Karpas-422 (cell line): ENCODE measurements at places on chromosomes 3 and 15. TPM values are rescaled to one million over a fixed set of nuclear protein-coding genes. Genes with fewer than 3 reads are reported as not detected.

TMEM266 gene
- total RNA-seq, result not detected in 2 replicates

CHL1 gene
- total RNA-seq, result 9.9 and 23.3 TPM in 2 replicates

CLRN1 gene
- total RNA-seq, result not detected in 2 replicates

CADPS gene
- total RNA-seq, result 0.76 and 1.9 TPM in 2 replicates

ZNF660 gene
- total RNA-seq, result 5.4 and 11.1 TPM in 2 replicates

ARHGEF26 gene
- not detected in 2 replicates for total RNA-seq

FBXO40 gene
- total RNA-seq, result not detected in 2 replicates

CYP19A1 gene
- 2.2 and 2.4 TPM in 2 replicates for total RNA-seq

PLSCR4 gene
- total RNA-seq, result not detected in 2 replicates

MRPL46 gene
- 23.0 and 26.6 TPM in 2 replicates for total RNA-seq

VEPH1 gene
- not detected in 2 replicates for total RNA-seq

NR1I2 gene
- total RNA-seq, result 2.7 and 3.8 TPM in 2 replicates

TMEM207 gene
- not detected in 2 replicates for total RNA-seq

PLA2G4F gene
- total RNA-seq, result not detected in 2 replicates

- H3K4me1 ChIP-seq, result no peaks in the 10 kb centered on the region
- no peaks in the 10 kb centered on the region for H3K36me3 ChIP-seq
- H3K27me3 ChIP-seq, result no peaks in the 10 kb centered on the region
- no peak overlapping the region for H3K27ac ChIP-seq
- peak; percentile 86 for DNase-seq
These were observed 47.7 kb upstream of the GYG1 start for GRCh38 chr3:148943506-148944205.

GRCh38 chr3:174216019-174216418, 643.1 kb upstream of the NAALADL2 start:
- no peaks in the 10 kb centered on the region for H3K27me3 ChIP-seq
- no peaks in the 10 kb centered on the region for H3K36me3 ChIP-seq
- no peak overlapping the region for H3K4me3 ChIP-seq
- no peak for DNase-seq
- no peak overlapping the region for H3K27ac ChIP-seq

GRCh38 chr3:126540342-126540849, 16.4 kb downstream of the CHST13 start:
- H3K27ac ChIP-seq, result no peak overlapping the region
- H3K27me3 ChIP-seq, result no peaks in the 10 kb centered on the region
- no peaks in the 10 kb centered on the region for H3K4me1 ChIP-seq
- no peak for DNase-seq

DNA sequence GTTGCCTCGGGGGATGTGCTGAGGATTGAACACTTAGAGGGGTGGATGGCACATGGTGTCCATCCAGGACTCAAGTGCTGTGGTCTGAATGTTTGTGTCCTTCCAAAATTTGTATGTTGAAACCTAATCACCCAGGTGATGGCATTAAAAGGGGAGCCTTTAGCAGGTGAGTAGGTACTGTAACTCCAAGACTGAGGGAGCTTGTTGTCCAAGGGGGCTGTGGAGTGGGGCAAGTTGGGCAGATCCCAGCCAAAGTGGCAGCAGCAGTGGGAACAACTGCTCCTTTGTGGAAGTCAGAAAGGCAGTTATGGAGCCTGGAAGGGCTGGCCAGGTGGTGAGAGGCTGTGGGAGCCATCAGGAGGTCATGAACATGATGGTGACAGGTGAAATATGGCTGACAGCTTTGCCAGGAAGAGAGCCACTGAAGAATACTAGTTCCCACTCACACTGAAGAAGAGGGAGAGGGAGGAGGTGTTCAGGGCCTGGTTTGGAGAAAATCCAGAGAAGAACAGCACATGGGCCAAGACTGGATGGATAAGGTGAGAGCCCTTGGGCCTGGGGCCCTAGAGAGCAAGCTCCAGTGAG, 385.6 kb downstream of the CACNA2D3 start:
- no peaks in the 10 kb centered on the region for H3K4me1 ChIP-seq
- no peak overlapping the region for H3K4me3 ChIP-seq
- no peaks in the 10 kb centered on the region for H3K27me3 ChIP-seq
- no peaks in the 10 kb centered on the region for H3K36me3 ChIP-seq

GRCh38 chr15:82648257-82649103, 1.3 kb upstream of the CPEB1 start:
- peaks cover 22% of the 10 kb centered on the region for H3K4me1 ChIP-seq
- no peak overlapping the region for H3K27ac ChIP-seq
- no peak overlapping the region for H3K4me3 ChIP-seq
- no peak for DNase-seq
- H3K36me3 ChIP-seq, result no peaks in the 10 kb centered on the region

- no peak overlapping the region for H3K27ac ChIP-seq
- DNase-seq, result no peak
- peaks cover 19% of the 10 kb centered on the region for H3K4me1 ChIP-seq
- peaks cover 20% of the 10 kb centered on the region for H3K36me3 ChIP-seq
- H3K27me3 ChIP-seq, result no peaks in the 10 kb centered on the region
- no peak overlapping the region for H3K4me3 ChIP-seq
These were observed 4.6 kb downstream of the THPO start for GRCh38 chr3:184373422-184373821.

GRCh38 chr3:15839568-15839967, 41.8 kb upstream of the ANKRD28 start:
- H3K4me3 ChIP-seq, result no peak overlapping the region
- H3K27me3 ChIP-seq, result no peaks in the 10 kb centered on the region
- no peak for DNase-seq
- H3K27ac ChIP-seq, result no peak overlapping the region

- H3K27me3 ChIP-seq, result no peaks in the 10 kb centered on the region
- H3K4me3 ChIP-seq, result no peak overlapping the region
- no peaks in the 10 kb centered on the region for H3K36me3 ChIP-seq
These were observed 436.1 kb downstream of the CHL1 start for GRCh38 chr3:632571-633170.

- H3K27me3 ChIP-seq, result no peaks in the 10 kb centered on the region
- no peak overlapping the region for H3K4me3 ChIP-seq
- H3K27ac ChIP-seq, result no peak overlapping the region
- H3K4me1 ChIP-seq, result no peaks in the 10 kb centered on the region
- DNase-seq, result no peak
- H3K36me3 ChIP-seq, result no peaks in the 10 kb centered on the region
These were observed 118.1 kb downstream of the OPA1 start for GRCh38 chr3:193711166-193711485.

GRCh38 chr3:71956069-71956340, 171.1 kb upstream of the PROK2 start:
- H3K36me3 ChIP-seq, result no peaks in the 10 kb centered on the region
- H3K27ac ChIP-seq, result no peak overlapping the region
- peaks cover 13% of the 10 kb centered on the region for H3K4me1 ChIP-seq
- no peaks in the 10 kb centered on the region for H3K27me3 ChIP-seq
- no peak overlapping the region for H3K4me3 ChIP-seq

DNA sequence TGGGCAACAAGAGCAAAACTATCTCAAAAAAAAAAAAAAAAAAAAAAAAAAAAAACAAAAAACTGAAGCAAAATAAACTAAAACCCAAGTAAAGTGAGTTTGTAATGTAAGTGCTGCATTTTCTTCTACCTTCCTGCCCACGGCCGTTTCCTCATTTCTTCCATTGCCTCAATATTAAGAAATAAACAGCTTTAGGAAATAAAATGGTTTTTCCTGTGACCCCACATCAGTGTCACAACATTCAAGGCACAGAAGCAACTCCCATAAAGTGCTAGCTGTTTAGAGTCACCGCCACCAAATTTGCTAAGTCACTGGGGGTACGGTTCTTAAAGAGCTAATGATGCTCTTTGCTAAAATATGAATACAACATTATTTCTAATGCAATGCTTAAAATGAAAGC, 3.3 kb downstream of the PKM start:
- peaks cover 33% of the 10 kb centered on the region for H3K36me3 ChIP-seq
- peak overlapping the region; percentile 96 for H3K4me3 ChIP-seq
- H3K27me3 ChIP-seq, result no peaks in the 10 kb centered on the region
- no peak for DNase-seq

GRCh38 chr15:57328479-57328878, 47.8 kb upstream of the CGNL1 start:
- no peak for DNase-seq
- peaks cover 9% of the 10 kb centered on the region for H3K4me1 ChIP-seq
- no peaks in the 10 kb centered on the region for H3K27me3 ChIP-seq
- H3K27ac ChIP-seq, result no peak overlapping the region

DNA sequence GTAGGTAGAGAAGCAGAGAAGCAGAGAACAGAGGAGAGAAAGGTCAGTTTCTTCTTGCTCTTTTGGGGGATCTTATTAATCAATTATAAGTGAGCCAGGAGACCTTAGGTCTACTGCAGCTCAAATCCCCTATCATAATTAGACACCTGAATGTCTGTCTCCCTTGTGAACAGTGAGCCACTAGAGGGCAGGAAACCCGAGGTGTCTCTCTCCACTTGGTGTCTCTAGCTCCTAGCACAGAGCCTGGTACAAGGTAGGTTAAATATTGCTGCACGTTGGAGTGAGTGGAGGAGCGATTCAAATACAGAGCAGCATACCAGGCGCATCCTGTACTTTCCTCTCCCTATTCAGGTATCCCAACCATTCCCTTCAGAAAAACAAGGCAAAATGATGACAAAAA, 2.0 kb upstream of the ST8SIA2 start:
- no peak overlapping the region for H3K27ac ChIP-seq
- no peaks in the 10 kb centered on the region for H3K27me3 ChIP-seq
- no peak overlapping the region for H3K4me3 ChIP-seq
- H3K4me1 ChIP-seq, result no peaks in the 10 kb centered on the region
- H3K36me3 ChIP-seq, result no peaks in the 10 kb centered on the region
- DNase-seq, result peak; percentile 80

GRCh38 chr3:108862865-108863798, 40.5 kb downstream of the TRAT1 start:
- H3K27ac ChIP-seq, result no peak overlapping the region
- no peaks in the 10 kb centered on the region for H3K27me3 ChIP-seq
- no peak overlapping the region for H3K4me3 ChIP-seq

DNA sequence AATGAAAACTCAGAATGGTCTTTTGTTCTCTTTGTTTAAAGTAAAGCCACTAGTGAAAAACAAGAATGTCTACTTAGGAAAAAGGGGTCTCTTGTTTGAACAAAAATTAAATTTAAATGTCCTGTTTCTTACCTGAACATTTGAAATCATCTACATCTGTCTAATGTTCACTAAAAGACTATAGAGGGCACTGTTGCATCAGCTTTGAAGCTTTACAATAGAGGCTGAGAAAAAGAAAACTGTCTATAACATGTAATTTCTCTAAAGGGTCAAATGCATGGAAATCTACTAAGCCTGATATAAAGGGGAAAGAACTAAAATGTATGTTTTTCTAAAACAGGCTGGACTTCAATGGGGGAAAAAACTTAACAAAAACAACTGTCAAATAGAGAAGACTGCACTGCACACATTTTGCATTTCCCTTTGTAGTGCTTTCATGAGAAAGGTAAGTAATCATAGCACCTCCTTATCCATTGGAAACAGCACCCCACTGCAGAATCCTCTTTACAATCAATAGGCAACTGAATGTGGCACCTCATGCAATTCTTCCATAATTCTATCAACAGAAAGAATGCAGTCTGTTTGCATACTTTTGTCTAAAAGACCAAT, 26.3 kb downstream of the DPH6 start:
- no peak overlapping the region for H3K4me3 ChIP-seq
- H3K27ac ChIP-seq, result no peak overlapping the region
- no peaks in the 10 kb centered on the region for H3K27me3 ChIP-seq
- DNase-seq, result peak; percentile 82

DNA sequence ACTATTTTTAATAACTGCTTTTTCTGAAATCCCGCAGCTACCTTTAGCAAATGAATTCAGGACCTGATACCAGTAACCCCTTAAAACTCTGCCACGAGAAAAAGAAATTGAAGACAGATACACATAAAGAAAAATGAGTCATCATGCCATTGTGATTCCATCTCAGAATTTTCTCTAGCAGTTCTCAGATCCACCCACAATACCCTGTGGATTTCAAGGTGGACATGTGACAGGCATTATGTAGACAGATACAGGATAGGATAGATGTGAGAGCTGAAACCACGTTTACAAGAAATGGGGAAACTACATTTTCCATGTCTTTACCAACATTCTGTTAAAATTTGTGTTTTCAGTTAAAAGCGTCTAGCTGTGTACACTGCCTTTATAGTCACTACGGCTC, 291.9 kb upstream of the NR2F2 start:
- no peak overlapping the region for H3K27ac ChIP-seq
- H3K4me3 ChIP-seq, result no peak overlapping the region
- no peaks in the 10 kb centered on the region for H3K36me3 ChIP-seq
- DNase-seq, result no peak

- DNase-seq, result no peak
- H3K36me3 ChIP-seq, result no peaks in the 10 kb centered on the region
- no peak overlapping the region for H3K4me3 ChIP-seq
- H3K27me3 ChIP-seq, result no peaks in the 10 kb centered on the region
These were observed 57.1 kb downstream of the ADAMTS17 start for GRCh38 chr15:100284701-100285100.

DNA sequence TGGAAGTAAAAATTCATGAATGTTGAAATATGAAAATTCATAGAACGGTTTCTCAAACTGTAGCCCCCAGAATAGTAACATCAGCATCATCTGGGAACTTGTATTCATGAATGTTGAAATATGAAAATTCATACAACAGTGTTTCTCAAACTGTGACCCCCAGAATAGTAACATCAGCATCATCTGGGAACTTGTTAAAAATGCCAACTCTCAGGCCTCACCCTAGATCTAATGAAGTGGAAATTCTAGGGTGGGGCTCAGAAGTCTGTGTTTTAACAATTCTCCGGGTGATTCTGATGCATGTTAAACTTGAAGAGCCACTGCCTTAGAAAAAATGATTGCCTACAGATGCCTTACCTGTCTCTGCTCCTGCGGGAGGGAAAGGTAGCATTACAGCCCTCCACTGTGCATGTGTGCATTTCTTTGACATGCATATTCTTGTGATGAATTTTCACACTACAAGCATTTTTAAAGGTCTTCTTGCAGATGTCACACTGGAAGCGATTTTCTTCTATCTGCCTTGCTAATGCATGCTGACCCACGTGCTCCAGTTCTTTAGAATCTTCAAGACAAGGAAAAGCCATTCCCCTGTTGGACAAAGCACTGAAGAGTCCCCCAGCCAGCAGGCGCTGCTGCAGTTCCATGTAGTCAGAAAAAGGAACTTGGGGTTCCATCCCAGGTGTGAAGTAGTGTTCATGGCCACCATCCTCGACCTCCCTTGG, 21.7 kb downstream of the BNC1 start:
- H3K27ac ChIP-seq, result no peak overlapping the region
- H3K36me3 ChIP-seq, result no peaks in the 10 kb centered on the region
- no peak overlapping the region for H3K4me3 ChIP-seq
- no peaks in the 10 kb centered on the region for H3K27me3 ChIP-seq
- H3K4me1 ChIP-seq, result no peaks in the 10 kb centered on the region

DNA sequence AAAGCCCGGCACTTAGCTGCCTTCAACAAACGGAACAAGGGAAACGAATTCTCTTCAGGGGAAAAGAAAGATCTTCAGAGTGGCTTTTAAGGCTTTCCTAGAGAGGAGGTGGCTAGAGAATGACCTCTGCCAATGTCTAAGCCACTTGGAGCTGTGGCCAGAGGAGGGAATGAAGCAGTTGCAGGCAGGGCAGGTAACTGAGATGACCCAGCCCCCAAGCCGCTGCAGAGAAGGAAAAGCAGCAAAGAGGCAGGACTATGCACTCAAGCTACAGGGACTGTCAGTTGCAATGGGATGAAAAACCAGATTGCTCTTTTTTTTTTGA, 113.5 kb downstream of the SEC22A start:
- no peaks in the 10 kb centered on the region for H3K27me3 ChIP-seq
- H3K4me3 ChIP-seq, result no peak overlapping the region
- DNase-seq, result no peak
- H3K4me1 ChIP-seq, result peaks cover 6% of the 10 kb centered on the region

GRCh38 chr3:11562277-11562881, 81.3 kb downstream of the VGLL4 start:
- H3K4me1 ChIP-seq, result peaks cover 4% of the 10 kb centered on the region; the same call in 1 of the 2 replicates
- H3K4me3 ChIP-seq, result no peak overlapping the region
- H3K36me3 ChIP-seq, result peaks cover 17% of the 10 kb centered on the region
- H3K27me3 ChIP-seq, result no peaks in the 10 kb centered on the region
